ENCODE measurements at places on chromosomes 16 and 17.

GRCh38 chr16:445566-445965, 20.1 kb downstream of the RAB11FIP3 start:
- no peak for DNase-seq

- DNase-seq: no peak
These were observed 23.7 kb downstream of the SRL start for GRCh38 chr16:4218202-4218601.

DNA sequence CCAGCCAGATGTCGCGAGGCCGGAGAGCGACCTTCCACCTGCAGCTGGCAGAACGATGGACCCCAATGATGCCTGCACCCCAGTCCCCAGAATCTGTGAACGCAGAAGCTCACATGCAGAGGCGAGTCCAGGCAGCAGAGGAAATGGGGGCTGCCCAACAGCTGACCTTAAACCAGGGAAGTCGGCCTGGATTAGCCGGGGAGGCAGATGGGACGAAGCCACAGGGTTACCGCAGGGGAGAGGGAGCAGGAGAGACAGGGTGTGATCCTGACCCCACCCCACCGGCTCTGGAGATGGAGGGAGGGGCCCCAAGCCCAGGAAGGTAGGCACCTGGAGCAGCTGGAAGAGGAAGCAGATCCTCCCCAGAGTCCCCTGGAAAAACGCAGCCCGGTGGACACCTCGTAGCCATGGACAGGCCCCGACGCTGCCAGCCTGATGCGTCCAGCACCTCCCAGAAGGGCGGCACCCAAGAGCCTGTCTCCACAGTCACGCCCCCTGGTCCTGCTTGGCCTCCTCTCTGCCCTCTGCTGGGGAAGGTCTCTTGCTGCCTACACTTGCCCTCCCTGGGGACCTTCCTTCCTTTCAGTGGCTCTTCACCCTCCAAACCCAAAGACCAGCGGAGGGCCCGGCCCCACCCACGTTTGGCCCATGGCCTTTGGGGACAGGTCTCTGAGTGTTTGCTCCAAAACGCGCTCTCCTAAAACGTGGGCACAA, 37.3 kb downstream of the PIEZO1 start:
- DNase-seq: no peak

GRCh38 chr17:78368348-78368747, 8.5 kb upstream of the SOCS3 start:
- DNase-seq: no peak

- no peak for DNase-seq
These were observed 6.0 kb downstream of the ARHGAP23 start for GRCh38 chr17:38434178-38434665.

DNA sequence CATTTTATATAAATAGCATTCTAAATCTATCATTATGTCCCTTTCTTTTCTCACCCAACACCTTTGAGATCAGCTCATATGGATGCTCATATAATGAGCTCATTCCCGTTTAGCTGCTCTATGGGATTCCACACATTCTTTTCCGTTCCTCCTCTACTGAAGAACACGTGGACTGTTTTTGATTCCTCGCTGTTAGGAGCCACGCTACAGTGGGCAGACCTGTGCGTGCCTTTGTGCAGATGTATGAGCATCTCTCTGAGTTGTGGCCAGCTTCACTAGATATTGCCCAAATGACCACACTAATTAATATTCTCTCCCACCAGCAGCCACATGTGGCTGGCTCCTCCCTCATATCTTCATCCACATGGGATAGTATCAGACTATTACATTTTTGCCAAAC, 6.0 kb upstream of the TNFRSF13B start:
- DNase-seq: no peak

DNA sequence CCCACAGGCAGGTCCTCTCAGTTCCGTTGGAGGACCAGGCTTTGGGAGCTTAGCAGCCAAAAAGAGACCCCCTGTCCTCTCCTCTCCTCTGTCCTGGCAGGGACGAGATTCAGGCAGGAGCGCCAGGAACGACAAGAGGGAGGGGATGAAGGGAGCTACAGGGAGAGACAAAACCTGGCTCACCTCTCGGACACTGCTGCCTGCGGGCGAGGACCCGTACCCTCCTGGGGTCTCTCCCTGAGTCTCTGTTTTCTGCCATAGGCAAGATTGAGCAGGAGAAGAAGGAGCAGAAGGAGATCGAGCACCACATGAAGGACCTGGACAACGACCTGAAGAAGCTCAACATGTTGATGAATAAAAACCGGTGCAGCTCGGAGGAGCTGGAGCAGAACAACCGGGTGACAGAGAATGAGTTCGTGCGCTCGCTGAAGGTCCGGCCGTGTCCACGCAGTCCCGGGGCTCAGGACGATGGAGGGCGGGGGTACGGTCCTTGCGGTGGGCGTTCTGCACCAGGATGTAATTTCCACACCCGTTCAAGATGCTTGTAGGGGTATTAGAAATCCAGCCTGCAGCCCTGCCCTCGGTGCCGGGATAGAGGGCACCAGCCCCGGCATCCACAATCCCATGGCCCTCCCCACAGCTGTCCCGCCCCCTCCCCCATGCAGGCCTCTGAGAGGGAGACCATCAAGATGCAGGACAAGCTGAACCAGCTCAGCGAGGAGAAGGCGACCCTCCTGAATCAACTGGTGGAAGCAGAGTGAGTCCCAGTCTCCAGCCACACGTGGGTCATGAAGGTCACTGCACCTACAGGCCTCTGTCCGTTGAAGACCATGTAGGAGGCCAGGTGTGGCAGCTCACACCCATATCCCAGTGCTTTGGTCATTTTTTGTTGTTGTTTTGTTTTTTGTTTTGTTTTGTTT, 13.8 kb upstream of the GAA start:
- no peak for DNase-seq

DNA sequence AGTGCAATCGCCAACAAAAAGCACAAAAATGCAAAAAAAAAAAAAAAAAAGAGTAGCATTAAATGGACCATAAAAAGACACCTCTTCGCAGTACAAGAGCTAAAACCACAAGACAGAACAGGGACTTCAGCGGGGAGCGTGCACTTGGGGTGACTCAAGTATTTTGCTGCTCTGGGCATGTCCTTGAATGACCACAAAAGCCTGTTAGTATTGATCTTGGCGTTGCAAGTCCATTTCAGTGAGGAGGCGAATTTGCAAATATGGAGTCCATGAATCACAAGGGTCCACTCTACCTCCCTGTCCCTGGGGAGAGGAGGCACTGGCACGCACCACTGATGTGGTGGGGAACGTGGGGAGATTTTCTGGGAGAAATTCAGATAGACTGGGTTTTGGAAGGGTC, 78.9 kb downstream of the CNGB1 start:
- no peak for DNase-seq

GRCh38 chr16:10694830-10695229, at the start of gene TEKT5:
TEKT5 (minus strand) TSS chr16:10694930; CDS start chr16:10694873, 57 bp downstream.
- DNase-seq: no peak

DNA sequence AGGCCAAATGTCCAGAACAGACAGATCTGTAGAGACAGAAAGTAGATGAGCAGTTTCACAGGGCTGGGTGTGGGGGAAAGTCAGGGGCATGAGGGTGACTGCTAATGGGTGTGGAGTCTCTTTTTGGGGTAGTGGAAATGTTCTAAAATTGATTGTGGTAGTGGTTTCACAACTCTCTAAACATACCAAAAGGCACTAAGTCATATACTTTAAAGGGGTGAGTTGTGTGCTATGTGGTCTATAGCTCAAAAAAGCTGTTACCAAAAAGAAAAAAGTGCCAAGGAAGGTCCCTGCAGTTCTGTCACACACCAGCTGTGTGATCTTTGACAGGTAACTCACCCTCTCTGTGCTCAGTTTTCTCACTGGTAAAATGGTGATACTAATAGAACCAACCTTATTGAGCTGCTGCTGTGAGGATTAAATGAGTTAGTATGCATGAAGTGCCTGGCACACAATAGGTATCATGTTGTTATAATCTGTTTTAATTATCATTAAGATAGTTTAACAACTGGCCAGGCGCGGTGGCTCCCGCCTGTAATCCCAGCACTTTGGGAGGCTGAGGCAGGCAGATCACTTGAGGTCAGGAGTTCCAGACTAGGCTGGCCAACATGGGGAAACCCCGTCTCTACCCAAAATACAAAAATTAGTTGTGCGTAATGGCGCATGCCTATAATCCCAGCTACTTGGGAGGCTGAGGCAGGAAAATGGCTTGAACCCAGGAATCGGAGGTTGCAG, 10.3 kb downstream of the ITGAX start:
- no peak for DNase-seq

DNA sequence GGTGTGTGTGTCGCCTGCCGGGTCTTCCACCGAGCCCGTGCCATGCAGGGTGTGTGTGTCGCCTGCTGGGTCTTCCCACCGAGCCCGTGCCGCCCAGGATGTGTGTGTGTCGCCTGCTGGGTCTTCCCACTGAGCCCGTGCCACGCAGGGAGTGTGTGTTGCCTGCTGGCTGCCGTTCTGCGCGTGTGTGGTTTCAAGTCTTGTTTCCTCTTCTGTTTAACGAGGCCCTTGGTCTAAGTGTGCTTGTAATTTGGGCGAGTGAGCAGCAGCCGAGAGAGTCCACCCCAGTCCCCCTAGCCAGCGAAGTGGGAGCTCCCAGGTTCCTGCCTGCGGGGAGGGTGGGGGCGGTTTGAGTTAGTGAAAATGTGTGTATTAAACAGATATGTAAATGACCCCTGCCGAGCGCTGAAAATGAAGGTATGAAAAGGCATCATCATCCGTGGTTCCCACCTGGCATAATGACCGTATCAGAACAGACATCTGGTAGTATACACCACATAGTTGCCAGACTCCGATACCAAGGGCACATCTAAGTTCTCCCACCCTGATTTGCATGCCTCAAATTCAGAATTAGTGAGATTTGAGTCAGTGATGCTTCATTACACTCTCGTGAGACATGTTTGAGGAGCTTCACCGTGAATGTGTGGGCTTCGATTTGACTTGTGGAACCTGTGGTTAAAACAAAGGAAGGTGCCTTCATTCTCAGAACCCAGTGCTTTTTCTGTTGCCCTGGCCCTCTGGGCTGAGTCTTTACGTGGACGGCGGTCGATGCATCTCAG, 114.5 kb upstream of the CHMP6 start:
- peak; percentile 30 for DNase-seq

GRCh38 chr16:56877486-56878182, 12.6 kb downstream of the SLC12A3 start:
- no peak for DNase-seq

GRCh38 chr16:86818671-86819532, 240.6 kb downstream of the FOXL1 start:
- DNase-seq: no peak

GRCh38 chr16:73092236-73092781, 44.4 kb upstream of the ZFHX3 start:
- DNase-seq: no peak

- peak; percentile 98 for DNase-seq
These were observed 12.1 kb upstream of the TBX21 start for GRCh38 chr17:47720754-47721533.

DNA sequence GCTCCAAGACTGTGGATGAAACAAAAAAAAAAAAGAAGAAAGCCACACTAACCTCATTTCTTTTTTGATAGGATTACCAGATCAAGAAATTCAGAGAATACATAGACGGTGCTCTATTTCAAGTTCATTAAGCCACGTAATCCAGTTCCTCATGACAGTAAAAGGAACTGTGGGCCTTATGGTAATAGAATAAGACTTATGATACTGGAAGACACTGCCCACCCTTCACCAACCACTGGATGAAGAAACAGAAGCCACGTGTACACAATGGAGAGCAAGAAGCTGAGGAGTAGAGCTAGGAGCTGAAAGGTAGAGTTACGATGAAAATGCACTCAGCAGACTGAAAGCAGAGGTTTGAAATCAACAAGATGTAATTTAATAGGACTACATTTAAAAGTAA, 11.2 kb downstream of the NCBP3 start:
- no peak for DNase-seq

DNA sequence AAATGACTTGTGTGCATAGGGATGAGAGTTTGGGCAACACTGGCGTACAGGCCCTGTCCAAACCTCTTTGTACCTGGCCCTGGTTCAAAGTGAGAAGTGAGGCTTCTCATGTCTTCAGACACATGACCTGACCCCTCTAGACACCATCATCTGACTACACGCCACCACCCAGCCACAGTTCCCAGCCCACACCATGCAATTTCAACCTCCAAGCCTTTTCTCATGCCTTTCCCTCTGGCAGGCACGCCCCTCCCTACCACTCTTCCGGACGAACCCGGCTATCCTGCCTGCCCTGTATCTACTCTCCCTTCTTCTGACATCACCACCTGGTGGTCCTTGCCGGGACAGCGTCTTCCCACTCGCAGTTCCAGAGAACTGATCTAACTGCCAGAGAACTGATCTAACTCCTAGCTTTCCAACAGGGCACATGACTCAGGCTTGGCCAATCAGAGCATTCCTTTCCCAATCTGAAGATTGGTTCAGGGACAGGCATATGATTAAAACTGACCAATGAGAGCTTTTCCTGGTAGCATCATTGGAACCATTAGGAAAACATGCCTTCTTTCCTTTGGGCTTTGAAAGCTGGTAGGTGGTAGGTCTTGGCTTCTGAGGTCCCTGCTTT, 27.1 kb upstream of the IL21R start:
- peak; percentile 54 for DNase-seq

DNA sequence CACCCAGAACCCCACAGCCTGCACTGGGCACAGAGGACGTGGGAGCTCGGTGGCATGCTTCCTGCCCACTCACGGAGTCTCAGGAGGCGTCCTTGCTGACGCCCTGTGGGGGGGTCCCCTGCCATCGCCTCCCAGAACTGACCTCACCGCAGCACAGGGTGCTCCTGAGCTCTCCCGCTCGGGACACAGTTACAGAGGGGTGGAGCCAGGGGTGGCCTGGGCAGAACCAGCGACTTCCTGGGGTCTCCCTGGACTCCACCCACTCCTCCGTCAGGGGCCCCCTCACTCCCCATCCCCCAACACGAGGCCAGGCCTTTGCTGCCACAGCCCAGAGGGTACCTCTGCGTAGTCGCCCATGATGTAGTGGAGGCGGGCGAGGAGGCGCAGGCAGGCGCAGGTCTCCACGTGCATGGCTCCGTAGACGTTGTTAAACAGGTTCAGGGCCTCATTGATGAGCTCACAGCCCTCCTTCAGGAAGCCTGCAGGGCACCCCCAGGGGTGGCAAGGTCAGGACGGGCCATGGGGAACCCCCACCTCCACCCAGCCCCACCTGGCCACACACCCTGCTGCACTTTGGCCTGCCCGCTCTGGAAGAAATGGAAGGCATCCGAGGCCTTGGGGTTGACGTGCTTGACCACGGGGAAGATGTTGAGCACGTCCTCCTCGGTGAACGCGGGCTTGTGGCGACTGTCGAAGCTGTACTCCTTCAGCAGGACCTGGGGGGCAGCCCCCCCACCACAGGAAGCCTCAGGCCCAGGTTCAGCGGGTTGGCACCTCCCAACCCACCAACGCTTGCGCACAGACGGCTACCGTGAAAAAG, 17.8 kb downstream of the CLUH start:
- DNase-seq: no peak

- no peak for DNase-seq
These were observed 76.3 kb downstream of the JPH3 start for GRCh38 chr16:87678618-87679017.

- DNase-seq: no peak
These were observed 239.5 kb downstream of the C16orf95 start for GRCh38 chr16:87077750-87078127.

Data from activated T-cell treated with anti-CD3 and anti-CD28 coated beads, Interleukin-2, amount 50 U/mL, for 4 hours (primary cell).